Stimulated activated CD4-positive, alpha-beta T cell treated with anti-CD3 and anti-CD28 coated beads, TNF-alpha, amount 100 ng/mL, for 4 hours (primary cell): ENCODE measurements at places on chromosomes 13 and 19.

GRCh38 chr13:37274569-37275497 is 169.4 kb upstream of the CSNK1A1L start:
- DNase-seq = no peak

DNA sequence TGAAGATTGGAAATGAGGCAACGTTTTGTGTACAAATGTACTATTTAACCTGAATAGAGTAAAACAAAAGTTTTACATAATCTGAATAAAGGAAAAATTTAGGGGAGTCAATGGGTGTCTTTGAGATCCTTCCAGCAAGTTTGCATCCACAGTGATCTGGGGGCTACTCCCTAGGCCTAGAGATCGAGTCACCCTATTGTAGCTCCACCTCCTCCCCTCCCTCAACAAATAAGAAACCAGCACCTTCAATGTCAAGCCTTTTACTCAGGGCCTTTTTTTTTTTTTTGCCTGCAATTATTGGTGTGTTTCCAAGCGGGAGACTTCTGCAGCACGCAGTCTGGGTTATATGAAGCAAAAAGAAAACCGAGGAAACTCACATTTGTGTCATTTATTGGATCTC is 16.3 kb upstream of the RAP2A start:
- DNase-seq = no peak

DNA sequence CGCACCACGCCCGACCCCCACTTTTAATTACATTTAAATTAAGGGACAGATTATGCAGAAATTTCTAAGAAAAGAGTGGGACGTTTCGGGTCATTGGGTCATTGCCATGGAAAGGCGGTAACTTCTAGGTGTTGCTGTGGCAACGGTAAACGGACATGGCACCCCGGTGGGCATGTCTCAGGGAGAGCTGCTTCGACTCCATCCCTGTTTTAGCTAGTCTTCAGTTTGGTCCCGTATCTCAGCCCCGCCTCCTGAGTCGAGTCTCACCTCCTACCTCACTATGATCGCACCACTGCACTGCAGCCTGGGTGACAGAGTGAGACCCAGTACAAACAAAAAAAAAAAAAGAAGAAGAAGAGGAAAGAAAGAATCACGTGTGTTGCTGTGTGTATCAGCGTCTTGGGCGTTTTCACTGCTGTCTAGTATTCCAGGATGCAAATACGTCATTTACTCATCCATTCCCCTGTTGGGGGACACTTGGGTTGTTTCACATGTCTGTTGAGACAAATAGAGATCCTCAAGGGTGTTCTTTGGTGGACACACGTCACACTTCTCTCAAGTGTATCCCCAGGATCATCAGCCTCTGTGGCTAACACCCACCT is 41.7 kb downstream of the CELF5 start:
- no peak for DNase-seq

DNA sequence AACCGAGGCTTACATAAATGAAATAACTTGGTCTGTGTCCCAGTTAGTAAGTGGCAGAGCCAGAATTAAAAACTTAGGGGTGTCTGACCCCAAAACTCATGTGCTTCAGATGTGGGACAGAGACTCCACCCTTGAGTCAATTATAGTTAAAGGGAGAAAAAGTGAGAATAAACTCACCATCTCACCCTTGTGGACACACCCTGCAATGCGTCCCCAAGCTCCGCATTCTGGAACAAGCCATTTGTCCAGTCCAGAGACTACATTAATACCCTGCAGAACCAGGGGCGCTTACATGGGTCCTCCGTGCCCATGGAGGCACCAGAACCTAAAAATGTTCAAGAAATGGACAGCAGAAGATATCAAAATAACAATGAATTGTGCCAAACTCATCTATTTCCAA is 207.0 kb upstream of the ZNF507 start:
- no peak for DNase-seq

GRCh38 chr19:9584073-9584833 is at the start of gene ZNF121:
TSS of gene ZNF121 (minus strand) at chr19:9584504. CDS start at chr19:9568097, 16,407 bp downstream.
- peak; percentile 63 for DNase-seq

DNA sequence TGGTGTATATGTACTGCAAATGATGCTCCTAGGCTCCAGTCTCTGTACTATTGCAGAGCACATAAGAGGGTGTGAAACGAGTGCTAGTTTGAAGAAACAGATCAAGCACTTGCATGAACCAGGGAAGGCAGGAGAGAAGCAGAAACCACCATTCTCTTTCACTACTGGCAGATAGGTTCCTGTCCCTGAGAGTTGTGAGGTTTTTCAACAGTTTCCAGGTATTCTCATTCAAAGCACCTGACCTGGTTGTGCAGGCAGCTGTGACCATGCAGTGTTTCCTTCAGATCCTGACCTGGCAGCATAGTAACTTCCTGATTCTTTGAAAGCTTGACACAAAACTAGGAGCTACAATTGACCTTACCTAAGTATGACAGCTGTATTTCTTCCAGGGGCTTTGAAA is 164.9 kb downstream of the UFM1 start:
- DNase-seq = no peak

DNA sequence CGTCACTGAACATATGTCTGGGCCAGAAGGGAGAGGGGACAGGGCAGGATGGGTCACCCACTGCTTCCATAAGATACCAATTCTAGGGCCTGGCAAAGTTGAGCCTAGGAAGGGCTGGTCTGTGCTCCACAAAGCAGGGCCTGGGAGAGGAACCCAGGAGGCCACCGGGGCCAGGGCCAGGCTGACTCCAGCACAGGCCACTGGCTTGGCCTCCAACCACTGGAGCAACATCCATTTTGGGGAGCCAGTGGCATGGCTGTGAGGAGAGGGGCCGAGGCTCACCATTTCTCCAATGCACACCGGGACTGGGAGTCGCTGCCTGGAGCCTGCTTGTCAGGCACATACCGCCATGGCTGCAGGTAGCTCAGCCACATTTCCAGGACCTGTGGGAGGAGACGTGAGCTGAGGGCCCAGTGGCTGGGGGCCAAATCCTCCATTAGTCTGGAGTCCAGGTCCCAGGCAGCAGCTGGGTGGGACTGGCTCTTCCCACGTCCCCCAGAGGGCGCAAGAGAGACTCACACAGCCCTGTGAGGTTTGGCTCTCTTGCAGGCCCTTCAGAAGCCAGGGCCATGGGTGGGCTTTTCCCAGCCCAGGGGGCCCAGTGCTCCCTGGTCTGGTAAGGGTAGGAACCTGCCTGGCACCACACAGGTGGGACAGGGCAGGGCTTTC is 27.7 kb downstream of the TUBA3C start:
- no peak for DNase-seq

GRCh38 chr13:94292323-94292640 is 187.2 kb downstream of the DCT start:
- DNase-seq = no peak

DNA sequence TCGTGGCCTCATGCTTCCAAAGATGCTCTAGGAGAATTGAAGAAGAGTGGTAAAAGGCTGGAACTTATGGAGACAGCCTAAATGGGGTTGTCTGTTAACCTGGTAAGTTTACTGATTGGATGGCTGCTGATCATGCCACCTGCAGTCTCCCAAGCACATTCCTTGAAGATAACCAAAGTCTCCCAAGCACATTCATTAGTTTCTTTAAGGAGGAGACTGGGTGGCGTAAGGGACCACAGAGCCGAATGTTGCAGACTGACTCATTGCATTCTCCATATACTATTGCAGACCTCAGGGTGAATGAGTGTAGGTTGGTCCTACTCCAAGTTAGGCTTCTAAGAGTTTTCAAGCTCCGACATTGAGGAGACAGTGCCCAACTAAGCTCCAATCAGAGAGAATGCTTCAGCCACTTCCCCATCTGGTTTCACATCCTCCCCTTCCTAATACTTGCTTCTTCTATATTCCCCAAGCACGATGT is at the start of gene IGFL3:
Gene IGFL3, minus strand, starts transcription at position 51 of the 478 bp plus-strand sequence. Its CDS starts 39 bp downstream, at position 12.
- DNase-seq = no peak

- no peak for DNase-seq
These were observed 6.7 kb downstream of the SLC25A23 start for GRCh38 chr19:6452899-6453298.

- no peak for DNase-seq
These were observed 78.5 kb downstream of the STARD13 start for GRCh38 chr13:33206945-33207614.

DNA sequence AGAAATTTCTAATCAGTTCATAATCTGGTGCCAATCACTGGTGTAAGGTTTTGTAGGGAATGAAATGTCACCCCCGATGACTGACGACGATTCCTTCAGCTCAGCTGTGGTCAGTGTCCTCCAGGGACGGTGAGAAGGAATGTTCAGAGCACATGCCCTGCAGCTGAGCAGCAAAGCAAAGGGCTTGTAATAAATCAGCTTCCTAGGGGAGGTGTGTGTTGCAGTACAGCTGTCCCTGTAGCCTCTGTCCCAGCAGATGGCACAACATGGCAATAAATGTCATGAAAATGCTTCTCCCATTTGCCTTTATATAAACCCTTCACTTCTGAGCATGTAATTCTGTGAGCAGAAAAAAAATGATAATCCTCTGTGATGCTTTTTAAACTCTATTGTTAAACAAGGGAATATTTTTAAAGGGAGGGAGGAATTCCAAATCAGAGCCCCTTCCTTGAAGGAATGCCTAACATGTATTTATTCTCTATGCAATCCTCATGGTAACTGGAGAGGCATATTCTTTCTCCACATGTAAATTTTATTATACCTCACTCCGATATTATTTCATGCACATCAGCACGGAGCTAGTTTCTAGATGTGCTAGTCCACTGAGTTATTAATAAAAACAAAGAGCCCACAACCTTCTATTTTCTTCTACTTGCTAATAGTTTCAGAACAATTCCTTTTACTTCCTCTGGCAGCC is 102.5 kb downstream of the FAM216B start:
- DNase-seq = no peak

DNA sequence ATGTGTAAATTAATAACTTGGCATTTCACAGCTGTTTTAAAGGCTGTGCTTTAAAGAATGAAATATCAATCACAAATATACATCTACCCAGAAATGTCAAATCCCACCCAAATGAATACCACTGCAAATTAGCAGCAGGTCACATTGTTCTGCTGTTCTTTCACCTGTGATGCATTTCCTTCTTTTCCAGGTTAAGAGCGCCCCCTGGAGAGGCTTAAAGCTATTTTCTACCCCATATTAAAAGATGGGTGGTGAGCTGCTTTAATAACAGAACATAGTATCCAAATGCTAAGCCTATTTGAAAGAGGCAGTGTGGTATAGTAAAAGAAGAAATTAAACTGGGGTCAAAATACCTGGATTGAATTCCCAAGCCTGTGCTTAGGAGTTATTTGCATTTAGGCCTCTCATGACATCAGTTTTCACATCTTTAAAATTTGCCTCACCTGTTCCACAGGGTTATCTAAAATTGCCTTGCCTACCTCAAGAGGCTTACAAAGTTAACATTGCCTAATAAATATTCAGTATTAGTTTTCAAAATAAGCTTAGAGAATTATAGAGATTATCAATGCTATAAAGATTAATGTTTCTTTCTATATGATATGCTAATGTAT is 396.9 kb upstream of the SLITRK5 start:
- DNase-seq = no peak

GRCh38 chr13:25920931-25921330 is 130.9 kb downstream of the SHISA2 start:
- no peak for DNase-seq

DNA sequence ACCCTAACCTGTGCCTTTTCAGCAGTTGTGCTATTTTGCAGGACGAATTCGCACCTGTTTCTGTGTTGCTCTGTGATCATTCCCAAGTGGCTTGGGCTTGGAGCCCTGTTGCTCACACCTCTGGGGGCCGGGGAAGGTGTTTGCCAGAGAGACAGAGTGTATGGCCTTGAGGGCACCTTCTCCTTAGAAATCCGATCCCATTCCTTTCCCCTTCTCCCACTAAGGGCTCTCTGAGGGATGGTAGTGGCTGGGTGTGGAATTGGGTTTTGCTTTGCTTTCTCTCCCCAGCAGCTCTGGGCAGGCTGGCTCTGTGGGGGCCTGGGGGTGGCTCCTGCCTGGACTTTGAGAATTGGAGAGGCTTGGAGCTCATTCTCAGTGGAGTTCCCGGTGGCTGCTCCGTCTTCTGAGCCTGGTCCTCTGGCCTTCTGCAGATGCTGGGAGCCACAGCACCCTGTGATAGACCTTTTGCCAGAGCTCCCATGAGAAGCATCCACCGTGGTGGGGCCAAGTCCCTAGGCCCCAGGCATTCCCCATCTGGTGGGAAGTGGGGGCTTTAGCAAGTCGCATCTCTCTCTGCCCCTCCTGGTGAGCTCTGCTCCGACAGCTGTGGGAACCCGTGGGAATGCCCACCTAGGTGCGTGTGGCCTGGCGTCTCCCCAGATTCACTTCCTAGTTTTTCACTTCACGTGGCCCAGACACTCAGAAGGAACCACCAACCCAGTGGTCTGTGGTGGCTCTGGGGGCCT is 26.1 kb downstream of the ATP11A start:
- no peak for DNase-seq

DNA sequence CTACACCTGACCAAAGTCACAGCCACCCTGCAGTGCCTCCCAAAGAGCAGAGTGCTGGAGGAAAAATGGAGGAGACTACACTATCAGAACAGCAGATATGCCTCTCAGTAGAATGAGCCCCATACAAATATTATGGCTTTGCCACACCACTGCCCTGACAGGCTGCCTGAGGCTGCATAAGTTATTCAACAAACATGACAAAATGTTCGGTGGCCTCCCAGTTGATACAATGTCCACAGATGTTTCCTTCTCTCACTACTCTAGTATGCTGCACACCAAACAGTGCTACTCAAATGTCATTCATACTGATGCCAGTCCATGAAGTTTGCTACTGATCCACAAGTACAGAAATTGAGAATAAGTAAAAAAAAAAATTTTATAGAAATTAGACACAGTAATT is 41.0 kb downstream of the N4BP2L2 start:
- DNase-seq = no peak

GRCh38 chr13:52921194-52921593 is 72.8 kb upstream of the PCDH8 start:
- DNase-seq = no peak

DNA sequence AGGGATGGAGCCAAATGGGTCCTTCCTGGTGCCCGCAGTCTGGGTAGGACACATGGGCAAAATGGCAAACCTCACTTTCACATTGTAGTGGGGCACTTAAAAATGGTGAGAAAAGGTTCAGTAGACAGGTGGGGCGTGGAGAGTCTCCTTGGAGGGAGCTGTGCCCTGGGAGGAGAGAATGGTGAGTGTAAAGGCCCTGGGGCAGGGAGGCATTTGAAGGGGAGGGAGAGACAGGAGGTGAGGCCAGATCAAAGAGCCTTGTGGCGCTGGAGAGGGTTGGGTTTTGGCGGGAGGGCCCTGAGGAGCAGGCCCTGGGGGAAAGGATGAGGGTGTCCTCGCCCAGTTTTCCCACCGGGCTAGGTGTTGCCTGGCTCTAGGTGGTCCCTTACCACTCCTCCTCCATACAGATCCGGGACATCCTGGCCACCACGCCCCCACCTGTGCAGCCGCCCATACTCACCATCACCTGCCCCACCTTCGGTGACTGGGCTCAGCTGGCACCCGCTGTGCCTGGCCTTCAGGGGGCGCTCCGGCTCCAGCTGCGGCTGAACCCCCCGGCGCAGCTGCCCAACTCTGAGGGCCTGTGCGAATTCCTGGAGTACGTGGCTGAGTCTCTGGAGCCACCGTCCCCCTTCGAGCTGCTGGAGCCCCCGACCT is 6.3 kb downstream of the MAP1S start:
- DNase-seq = no peak

- DNase-seq = no peak
These were observed 82.5 kb downstream of the TSHZ3 start for GRCh38 chr19:31266731-31267130.

GRCh38 chr13:68168448-68168847 is 938.3 kb upstream of the PCDH9 start:
- DNase-seq = no peak
